ENCODE measurements at places on chromosomes 3 and 15. TPM values are rescaled to one million over a fixed set of nuclear protein-coding genes. Genes with fewer than 3 reads are reported as not detected.
A peak's percentile ranks its signal among the peaks of the same experiment; 100 is the strongest.

DNA sequence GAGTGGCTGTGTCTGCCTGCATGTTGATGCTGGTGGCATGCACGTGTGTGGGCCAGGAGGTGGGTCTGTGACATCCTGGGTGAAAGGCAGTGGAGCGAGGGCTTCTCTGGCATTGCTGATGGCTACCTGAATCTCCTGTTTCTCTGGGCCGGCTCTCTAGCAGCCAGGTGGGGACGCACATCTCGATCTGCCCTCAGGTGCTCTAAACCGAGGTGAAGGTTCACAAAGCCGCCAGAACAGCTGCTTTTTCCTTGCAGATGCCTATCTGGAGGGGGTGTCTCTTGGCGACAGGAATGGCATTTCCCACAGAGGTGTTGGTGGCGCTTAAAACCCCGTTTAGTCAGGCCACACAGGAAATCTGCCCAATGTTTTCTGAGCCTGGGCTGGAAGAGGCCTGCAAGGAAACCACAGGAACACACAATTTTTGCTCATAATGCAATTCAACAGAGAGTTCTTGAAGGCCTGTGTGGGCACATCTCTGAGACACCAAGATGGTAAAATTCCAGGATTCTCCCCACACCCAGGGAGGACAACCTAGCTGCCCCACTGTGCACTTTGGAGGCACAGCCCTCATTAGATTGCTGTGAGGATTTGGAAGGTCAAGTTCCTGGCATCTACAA, 11.9 kb downstream of the TMEM158 start:
- DNase-seq, result no peak

Gene TNFSF10
- 18.8 TPM for total RNA-seq

DNA sequence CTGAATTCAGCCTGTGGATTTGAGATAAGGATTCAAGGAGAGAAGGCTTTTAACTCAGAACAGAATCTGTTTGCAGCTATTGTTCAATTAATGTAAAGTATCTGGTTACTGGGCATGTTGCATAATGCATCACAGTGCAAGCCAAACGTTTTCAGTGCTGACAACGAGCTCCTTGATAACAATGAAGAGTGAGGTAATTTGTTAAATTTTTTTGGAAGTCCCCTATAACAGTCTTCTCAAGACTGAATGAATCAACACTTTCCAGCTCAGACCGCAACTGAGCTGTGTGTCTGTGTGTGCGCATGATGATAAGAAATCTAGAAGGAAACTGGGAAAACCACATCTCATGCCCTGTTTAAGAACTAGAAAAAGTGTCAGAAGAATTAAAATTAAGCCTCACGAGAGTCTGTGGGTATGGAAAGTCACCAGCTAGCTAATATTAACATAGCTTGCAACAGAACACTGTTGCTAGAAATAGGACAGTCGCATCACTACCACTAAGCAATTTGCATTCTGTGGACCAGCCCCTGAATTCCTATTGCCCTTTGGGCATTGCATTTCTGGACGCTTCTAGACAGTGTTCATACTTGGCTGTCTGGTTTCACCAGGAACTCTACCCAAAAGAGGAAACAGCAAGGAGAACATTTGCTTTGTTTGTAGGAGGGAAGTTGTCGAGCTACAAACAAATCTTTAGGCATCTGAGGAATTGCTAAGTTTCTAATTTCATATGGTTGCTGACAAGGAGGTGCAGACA, 43.7 kb upstream of the ATP2C1 start:
- DNase-seq, result no peak

DNA sequence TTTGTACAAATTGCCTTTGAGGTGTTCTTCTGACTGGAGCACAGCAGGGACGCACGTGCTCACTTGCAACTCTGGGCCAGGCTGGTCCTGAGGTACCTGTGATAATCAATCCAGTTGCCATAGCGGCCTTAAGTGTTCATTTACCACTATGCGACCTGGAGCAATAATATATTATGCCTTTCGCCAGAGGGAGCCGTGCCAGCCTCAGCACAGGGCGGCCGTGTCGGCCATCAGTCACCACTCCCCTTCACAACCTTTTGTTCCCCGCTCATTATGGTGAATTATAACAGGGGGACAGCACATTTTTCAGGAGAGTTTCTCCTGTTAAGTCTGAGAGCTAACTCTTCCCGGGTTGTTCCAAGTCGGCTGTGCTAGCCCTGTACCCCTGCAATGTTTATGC, 289.7 kb downstream of the RORA start:
- DNase-seq, result no peak

- peak; percentile 65 for DNase-seq
Measured at GRCh38 chr3:50627407-50628051, 10.6 kb downstream of the MAPKAPK3 start.

DNA sequence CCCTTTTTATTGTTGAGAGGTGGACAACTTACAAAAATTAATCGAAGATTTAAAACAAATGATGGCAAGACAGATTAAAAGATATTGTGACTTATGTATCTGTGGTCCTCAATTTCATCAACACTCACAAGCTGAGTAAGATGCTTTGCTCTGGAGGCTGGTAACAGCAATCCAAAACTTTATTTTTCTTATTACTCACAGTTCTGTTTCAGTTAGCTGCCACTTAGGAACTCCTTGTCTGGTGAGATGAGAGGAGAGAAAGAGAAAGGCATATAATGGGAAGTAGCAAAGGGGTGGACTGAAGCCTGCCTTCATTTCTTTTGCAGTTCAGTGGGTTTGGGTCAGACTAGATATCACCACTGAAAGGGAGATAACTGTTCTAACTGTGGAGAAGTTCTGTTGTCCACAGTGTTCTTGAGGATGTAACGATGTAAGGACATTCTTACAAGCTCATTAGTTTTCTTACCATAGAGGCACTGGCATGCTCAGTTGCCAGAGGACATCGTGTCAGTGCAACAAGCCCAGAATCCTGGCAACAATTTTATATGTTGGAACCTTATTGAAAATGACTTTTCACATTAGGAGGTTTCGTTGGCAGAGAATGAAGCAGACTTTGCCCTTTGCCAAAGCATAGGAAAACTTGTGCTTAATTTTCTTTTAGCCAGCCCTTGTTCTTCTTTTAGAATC, 93.6 kb downstream of the PLCL2 start:
- DNase-seq, result no peak

- DNase-seq, result no peak
Measured at GRCh38 chr3:107637416-107638183, 114.8 kb downstream of the BBX start.

Gene NEK10
- 16.9 TPM for total RNA-seq

DNA sequence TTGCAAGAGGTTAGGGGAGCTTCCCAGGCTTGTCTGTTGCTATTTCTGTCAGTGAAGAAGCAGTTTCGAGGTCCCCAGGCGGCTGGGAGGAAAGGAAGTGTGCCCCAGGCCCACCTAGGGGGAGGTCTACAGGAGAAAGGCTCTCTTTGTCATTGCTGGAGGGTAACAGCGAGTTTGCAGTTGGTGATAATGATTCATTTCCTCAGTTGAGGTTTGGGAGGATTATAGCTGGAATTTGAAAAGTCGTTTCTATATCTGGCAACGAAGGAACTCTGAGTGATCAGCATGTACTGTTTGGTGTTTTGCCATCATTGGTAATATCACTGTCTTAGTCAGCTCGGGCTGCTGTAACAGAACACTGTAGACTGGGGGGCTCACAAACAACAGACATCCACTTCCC, 65.5 kb upstream of the UBE3A start:
- DNase-seq, result no peak

GRCh38 chr15:59138243-59138642, 33.3 kb downstream of the CCNB2 start:
- peak; percentile 48 for DNase-seq

Gene CLDN16
- not detected for total RNA-seq

DNA sequence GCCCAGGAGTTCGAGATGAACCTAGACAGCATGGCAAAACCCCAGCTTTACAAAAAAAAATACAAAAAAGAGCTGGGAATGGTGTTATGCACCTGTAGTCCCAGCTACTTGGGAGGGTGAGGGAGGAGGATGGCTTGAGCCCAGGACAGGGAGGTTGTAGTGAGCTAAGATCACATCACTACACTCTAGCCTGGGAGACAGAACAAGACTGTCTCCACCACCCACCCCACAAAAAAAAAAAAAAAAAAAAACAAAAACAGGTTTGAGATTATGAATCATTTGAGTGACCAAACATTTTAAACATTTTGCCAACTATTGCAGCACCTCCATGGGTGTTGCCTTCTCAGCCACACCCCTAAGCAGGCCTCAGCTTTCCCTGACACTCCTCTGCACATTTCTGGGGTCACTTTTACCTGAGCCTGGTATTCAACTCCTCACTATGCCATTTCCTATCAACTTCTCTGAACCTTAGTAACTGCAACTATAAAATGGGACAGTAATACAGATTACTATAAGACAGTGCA, 41.8 kb downstream of the IL5RA start:
- no peak for DNase-seq

Gene CMTM8
- 3.8 TPM for total RNA-seq

DNA sequence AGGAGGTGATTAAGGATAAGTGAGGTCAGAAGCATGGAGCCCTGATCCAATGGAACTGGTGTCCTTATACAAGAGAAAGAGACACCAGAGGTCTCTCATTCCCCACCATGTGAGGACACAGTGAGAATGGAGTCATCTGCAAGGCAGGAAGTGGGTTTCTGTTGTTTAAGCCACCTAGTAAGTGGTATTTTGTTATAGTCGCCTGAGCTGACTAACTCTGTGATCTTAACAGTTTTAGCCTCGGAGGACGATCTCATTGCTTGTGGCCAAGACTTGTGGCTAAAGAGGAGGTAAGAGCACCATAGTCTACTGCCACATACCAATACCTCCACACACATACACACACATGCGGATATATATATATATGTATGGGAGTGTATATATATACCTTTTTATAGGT, 73.8 kb downstream of the MCTP2 start:
- DNase-seq, result no peak

Gene EXOSC7
- 25.0 TPM for total RNA-seq

- peak; percentile 88 for DNase-seq
Measured at GRCh38 chr15:73972984-73973682, 19.0 kb downstream of the STOML1 start.

DNA sequence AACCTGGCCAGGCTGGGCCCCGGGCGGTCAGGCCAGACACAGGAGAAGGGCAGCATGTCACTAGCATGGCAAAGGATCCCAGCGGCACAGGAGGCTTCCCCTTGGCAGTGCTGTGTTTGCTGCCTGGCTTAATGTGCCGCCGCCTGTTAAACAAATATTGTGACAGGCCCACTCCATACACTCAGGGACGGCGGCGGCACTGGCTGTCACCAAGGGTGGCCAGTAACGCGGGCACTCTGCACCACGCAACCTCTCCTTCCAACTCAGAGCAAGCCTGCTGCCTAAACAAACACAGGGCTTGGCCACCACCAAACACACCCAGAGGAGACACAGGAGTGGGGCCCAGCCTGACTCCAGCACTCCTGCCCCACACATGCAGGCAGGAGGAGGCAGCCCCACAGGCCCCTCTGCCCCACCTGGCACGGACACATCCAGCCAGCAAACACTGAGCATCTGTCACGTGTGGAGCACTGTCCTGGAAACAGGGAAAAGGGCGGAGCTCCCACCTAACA, 48.0 kb downstream of the TPRA1 start:
- no peak for DNase-seq

DNA sequence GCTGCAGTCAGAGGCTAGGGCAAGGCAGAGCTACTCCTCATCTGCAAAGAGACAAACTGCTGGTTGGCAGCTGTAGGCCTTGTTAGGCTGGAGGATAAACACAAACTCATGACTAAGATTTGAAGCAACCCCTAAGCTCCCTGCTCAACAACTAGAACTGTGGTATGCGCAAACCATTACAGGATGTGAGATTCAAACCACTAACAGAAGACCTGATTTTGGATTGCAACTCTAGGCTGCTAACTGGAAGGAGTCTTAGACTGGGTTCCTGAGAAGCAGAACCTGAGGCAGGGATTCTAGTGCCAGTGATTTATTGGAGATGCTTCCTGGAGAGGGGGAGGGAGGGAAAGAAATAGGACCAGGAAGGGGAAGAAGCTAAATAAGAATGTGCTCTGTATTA, 22.5 kb downstream of the CCR4 start:
- DNase-seq, result no peak
